ENCODE measurements at places on chromosomes 4 and X.

DNA sequence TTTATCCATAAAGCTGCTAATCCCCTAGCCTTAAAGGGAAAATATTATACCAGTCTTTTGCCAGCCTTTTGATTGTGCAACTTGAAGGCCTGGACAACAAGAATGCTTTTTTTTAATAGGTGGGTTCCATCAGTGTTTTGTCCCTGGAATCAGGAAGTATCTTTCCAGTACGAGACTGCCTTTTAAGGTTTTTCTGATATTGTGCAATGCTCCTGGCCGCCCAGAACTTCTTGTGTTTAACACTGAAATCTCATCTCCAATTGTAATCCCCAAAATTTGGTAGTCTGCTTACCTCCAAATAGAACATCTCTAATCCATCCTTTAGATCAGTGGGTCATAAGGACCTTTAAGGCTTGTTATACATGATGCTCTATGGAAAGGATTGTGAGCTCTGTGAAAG is 256.7 kb downstream of the NAF1 start:
- no peak for DNase-seq

GRCh38 chr4:170051402-170051801 is 25.2 kb upstream of the MFAP3L start:
- no peak for DNase-seq

GRCh38 chrX:154321152-154321551 is 25.6 kb downstream of the TKTL1 start:
- DNase-seq: no peak

DNA sequence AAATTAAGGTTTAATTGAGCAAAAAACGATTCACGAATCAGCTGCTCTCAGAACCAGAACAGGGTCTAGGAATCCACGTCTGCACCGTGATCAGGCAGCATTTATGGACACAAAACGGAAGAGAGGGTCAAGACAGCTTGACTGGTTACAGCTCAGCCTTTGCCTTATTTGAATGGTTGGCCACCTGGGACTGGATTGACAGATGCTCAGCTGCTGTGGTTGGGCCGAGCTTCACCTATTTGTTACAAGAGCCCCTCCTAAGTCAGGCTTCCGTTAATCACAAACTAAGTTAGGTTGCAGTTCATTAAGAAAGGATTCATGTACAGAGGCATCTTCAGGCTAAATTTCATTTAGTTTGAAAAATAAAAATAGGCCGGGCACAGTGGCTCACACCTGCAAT is 50.6 kb upstream of the MAN2B2 start:
- DNase-seq: no peak

GRCh38 chr4:137668885-137669545 is 136.7 kb upstream of the PCDH18 start:
- DNase-seq: no peak

DNA sequence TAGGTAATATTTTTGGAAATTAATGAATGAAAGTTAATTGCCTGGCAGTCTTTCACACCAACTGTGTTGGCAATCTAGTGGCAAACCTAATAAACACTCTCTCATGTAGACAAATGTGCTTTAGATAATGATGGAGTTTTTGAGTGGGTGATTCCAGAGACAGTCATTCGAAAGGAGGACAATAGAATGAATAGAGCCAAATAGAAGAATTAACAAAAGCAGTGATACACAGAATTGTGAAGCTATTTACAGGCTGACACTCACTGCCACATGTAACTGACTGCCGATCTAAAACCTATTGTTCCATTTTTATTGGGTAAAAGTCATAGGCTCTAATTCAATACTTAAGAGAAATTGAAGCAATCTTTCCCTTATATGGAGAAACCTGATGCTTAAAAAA is 338.5 kb downstream of the PCDH7 start:
- DNase-seq: no peak
